Naive thymus-derived CD4-positive, alpha-beta T cell (primary cell): ENCODE measurements at places on chromosomes 6 and 20. TPM values are rescaled to one million over a fixed set of nuclear protein-coding genes. Genes with fewer than 3 reads are reported as not detected.
A peak's percentile ranks its signal among the peaks of the same experiment; 100 is the strongest.

DNA sequence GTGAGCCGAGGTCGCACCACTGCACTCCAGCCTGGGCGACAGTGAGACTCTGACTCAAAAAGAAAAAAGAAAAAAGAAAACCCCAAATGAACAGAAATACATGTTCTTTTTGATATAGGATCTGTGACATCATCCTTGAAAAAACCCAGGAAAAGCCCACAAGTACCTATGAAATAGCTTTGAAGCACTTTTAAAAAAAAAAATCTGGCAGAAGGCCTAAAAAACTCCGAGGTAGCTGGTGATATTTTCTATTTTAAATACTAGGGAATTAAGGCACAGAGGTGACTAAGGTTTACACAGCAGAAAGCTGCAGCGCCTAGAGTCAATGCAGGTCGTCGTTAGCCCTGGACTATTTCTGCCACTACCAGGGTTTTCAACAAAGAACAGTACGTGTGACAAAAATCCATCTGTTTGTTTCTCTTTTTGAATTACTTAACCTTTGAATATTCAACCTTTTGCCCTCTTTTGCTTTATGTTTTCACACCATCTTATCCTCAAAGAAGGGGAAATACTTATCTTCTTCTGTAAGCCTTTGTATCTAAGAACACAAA lies 39.4 kb upstream of the EEF1A1 start:
- no peak for DNase-seq

DNA sequence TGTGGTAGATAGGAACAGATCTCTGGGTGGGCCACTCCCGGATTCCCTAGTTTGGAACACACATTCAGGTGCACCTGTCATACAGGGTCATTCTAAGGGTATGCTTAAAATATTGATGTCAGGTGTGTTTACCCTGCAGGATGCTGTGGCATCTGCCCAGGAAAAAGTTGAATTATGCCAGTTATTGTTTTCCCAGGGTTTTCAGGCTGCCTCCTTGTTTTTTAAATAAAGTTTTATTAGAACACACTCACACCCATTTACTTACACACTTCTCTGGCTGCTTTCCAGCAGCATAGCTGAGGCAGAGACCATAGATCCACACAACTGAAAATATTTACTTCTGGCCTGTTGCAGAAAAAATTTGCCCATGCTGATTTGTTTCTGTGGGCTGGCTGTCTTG lies 76.5 kb downstream of the PHACTR3 start:
- no peak for DNase-seq

- no peak for DNase-seq
Observed at GRCh38 chr6:127997496-127998164, 96.8 kb upstream of the THEMIS start.

- no peak for DNase-seq
Observed at GRCh38 chr20:25761596-25761995, 64.9 kb upstream of the ZNF337 start.

DNA sequence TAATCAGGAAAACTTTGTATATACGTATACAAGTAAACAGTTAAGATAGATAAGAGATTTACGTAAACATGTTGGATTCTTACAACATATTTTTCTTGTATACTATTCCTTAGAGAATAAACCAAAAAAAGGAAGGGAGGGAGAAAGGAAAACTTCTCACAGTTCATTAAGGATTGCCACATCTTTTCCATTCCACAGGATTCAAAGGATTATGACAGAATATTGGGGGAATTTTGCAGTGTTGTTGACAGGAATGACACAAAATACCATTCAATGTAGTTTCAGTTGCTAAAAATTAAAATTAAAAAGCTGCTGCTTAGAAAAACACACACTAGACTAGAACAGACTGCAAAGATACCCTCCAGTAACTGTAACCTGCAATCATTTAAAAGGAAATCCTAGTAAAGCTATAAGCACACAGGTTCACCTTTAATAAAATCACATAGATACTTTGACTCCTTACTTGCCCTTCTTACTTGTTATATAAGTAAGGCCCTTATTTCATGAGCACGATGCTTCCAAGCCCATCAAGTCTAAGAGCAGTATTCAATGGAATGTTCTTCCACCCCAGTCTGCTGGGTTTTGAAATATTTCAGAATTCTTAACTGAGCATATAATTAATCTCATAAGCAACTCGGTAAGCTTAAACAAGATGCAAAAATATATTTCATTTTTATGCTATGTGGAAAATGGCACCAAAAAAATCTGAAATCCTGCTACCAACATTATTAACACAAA lies 107.8 kb downstream of the SMLR1 start:
- no peak for DNase-seq

DNA sequence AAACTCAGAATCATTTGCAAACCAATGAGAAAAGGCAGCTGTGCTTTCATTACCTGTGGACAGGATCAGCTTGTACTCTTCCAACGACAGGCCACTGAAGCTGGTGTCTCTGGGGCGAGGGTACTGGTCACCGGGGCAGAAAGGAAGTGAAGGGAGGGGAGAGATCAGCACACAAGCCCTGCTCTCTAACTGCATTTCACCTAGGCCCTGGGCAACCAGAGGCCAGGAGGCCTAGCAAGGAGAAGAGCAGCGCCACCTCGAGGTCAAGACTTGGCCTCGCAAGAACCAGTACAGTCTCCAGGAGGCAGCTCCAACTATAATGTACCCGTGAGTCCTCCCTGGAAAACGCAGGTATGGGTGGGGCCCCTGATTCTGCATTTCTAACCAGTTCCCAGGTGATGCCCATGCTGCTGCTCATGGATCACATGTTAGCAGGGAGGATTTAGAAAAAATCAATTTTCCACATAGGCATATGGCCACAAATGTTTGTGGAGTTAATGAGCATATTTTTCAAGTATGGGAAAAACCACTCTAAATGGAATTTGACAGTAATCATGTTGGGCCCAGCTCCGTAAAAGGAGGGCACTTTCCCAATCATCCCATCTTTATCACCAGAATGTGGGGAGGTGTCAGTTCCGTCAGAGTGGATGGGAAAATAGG lies 11.0 kb downstream of the UQCC2 start:
- DNase-seq, result peak; percentile 73

- no peak for DNase-seq
Observed at GRCh38 chr20:36654506-36654905, 8.5 kb upstream of the SLA2 start.

GRCh38 chr6:82275686-82276085 lies 28.1 kb upstream of the IBTK start:
- DNase-seq, result no peak

DNA sequence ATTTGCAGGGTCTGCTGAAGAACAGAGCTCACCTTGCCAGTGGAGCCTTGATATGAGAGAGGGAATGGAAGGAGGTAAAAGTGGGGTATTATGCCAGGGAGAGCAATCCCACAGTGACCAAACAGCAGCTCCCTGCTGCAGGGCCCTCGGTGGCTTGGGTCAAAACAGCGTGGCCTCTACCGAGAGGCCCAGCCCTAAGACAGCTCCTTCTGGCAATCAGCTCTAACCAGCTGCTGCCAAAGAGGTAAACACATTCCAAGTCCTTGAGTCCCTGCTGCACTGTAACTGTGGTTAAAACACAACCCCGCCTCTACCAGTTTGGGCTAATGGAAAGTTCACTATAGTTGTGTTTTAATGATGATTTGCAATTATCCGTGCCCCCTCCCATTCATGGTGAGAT lies 1.4 kb upstream of the DAAM2 start:
- no peak for DNase-seq

GRCh38 chr6:2448826-2449571 lies 203.6 kb upstream of the GMDS start:
- DNase-seq, result no peak

- no peak for DNase-seq
Observed at GRCh38 chr6:37511910-37512399, 12.3 kb upstream of the CCDC167 start.

- DNase-seq, result no peak
Observed at GRCh38 chr6:161268531-161269210, 5.2 kb downstream of the AGPAT4 start.

- no peak for DNase-seq
Observed at GRCh38 chr20:54163402-54163801, 10.4 kb downstream of the CYP24A1 start.

DNA sequence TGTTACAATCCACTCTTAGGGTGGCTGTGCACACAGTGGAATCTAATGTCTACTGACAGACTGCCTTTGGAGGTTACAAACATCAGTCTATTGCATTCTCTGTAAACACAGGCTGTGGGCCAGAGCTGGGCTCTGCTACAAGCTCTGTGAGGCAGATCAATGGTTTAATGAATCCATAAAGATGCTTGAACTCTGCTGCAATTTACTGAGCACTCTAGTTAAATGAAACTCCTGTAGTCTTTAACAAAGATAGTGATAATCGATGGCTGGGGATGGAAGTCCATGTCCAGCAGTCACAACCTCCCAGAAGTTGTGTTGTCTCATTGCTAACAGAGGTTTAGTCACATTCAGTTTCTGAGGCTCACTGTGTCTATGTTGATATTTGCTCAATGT lies 50.5 kb downstream of the SOBP start:
- DNase-seq, result no peak

- DNase-seq, result no peak
Observed at GRCh38 chr6:47094241-47094925, 52.3 kb upstream of the ADGRF1 start.

DNA sequence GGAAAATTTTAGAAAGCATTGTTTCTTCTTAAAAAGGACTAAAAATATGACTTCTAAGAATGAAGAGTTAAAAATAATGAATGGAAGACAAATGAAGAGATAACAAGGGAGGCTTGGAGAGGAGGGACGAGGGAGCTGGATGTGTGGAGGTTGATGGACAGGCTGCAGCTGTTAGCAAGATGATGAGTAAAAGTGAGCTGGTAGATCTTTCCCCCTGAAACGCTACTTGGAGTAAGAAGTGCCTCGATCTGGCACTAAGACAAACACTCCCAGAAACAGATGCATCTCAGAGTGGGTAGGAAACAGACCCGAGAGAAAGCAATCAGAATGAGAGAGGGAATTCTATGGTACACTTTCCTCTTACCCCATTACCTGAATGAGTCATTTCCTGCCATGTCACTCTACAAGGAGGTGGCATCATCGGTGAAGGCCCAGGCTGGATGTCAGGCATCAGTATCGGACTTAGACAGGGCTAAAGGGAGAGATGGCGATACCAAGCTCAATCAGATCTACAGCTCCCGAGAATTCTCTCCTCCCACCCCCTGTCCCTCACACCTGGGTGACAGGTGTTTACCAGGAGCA lies 154.1 kb upstream of the BMP2 start:
- no peak for DNase-seq

DNA sequence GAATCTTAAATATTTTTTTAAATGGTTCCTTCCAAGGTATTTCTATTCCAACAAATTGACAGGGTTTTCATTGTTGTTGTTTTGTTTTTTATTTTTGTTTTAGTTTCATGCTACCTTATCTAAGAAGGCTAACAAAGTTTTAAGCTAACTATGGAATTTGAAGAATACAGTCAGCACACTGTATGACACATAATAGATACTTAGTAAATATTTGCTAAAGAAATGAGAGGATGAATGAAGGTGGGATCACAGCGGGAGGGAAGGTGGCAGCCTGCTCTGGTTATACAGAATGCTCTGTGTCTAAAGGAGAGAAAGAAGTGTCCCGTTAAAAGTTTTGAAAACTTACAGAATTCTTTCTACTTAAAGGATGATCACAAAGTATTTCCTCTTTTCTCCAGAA lies 43.7 kb upstream of the DST start:
- no peak for DNase-seq

- DNase-seq, result peak; percentile 65
Observed at GRCh38 chr20:17536944-17537444, 5.8 kb upstream of the BFSP1 start.

DNA sequence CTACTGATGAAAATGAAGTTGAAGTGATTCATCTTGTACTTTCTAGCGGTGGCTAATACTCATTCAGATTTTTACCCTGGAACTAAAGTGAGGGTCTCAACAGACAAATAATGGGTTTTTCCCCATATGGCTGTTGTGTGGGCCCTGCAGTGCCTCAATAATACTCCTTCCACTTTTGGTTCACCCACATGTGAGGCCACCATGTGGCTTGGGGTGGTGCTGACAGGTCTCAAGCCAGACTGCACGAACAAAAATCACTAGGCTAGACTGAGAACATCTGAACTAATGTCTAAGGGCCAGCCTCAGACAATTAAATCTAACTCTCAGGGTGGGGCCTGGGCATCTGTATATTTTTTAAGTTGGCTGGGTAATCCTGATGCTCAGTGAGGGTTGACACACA lies 7.9 kb upstream of the COL12A1 start:
- no peak for DNase-seq

GRCh38 chr6:157099912-157100593 lies 223.3 kb downstream of the TMEM242 start:
- peak; percentile 40 for DNase-seq

DNA sequence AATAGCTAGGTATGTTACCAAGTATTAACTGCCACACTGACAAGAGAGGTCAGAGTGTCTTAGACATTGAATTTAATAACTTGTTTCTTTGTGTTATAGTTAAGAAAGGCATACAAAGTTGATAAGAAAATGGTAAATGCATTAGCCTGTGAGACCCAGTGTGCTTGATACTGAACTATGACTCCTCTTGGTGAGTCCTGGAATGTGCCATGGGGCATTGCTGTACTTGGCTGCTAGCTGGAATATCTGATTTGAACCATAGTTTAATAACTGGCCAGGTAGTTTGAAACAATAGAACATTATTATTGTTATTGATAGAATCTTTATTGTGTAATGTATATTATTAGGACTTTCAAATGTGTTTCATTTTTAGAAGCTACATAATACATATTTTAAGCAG lies 70.0 kb downstream of the ZFAND3 start:
- DNase-seq, result no peak

- DNase-seq, result no peak
Observed at GRCh38 chr6:71335544-71335943, 46.9 kb downstream of the OGFRL1 start.

- no peak for DNase-seq
Observed at GRCh38 chr6:156747715-156748114, 29.5 kb upstream of the ARID1B start.

DNA sequence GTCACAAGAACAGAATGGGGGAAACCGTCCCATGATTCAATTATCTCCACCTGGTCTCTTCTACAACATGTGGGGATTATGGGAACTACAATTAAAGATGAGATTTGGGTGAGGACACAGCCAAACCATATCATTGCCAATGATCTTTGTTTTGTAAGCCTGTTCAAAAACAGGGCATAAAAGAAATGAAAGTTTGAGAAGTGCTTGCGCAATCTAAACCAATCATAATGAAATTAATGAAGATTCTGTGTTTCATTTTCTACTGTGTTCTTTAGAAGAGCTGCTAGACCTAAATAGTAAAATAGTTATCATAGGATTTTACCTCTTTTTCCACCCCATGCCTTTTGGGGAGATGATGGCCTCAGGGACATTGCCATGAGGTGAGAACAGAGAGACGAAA lies 761.3 kb downstream of the HDGFL1 start:
- DNase-seq, result no peak

SNAP91 gene
- not detected for total RNA-seq

BTNL2 gene
- not detected for total RNA-seq

GTF2H4 gene
- 21.3 TPM for total RNA-seq

NHLRC1 gene
- 1.1 TPM for total RNA-seq

PTGIS gene
- total RNA-seq, result not detected

ETV7 gene
- total RNA-seq, result 0.40 TPM

HLA-DQA2 gene
- total RNA-seq, result 3.9 and 5.0 TPM in 2 replicates

SAMD5 gene
- total RNA-seq, result not detected

GABRR1 gene
- total RNA-seq, result not detected

SLC26A8 gene
- not detected for total RNA-seq

OLIG3 gene
- total RNA-seq, result not detected

FRMD1 gene
- not detected for total RNA-seq

ATP9A gene
- total RNA-seq, result 1.4 TPM

HRH3 gene
- not detected for total RNA-seq

APOBEC2 gene
- not detected for total RNA-seq
